Activated gamma-delta T cell treated with anti-CD3 and anti-CD28 coated beads, Interleukin-2, amount 50 U/mL, for 16 hours (primary cell): ENCODE measurements at places on chromosomes 4 and X.

GRCh38 chr4:139153411-139154133 lies 23.4 kb downstream of the ELF2 start:
- DNase-seq = no peak

DNA sequence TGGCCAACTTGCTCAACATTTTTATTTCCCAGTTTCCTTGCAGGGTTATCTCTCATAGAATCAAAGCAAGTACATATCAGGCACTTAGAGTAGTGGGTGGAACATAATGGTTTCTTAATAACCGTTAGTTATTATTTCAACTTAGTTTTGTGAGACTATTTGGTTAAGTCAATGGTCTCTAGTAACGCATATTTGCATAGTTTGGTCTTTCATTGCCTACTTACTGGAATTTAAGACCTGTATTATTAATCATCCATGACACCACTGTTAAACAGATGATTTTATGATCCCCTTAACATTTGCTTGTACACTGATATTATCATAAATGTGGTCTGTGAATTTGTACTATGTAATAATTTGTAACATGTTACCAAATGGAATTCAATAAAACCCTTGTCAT lies 70.9 kb upstream of the SMIM31 start:
- DNase-seq = no peak

- no peak for DNase-seq
These were observed 40.6 kb upstream of the FTHL17 start for GRCh38 chrX:31112226-31112999.

GRCh38 chr4:149523039-149523438 lies 292.6 kb downstream of the IQCM start:
- DNase-seq = no peak

DNA sequence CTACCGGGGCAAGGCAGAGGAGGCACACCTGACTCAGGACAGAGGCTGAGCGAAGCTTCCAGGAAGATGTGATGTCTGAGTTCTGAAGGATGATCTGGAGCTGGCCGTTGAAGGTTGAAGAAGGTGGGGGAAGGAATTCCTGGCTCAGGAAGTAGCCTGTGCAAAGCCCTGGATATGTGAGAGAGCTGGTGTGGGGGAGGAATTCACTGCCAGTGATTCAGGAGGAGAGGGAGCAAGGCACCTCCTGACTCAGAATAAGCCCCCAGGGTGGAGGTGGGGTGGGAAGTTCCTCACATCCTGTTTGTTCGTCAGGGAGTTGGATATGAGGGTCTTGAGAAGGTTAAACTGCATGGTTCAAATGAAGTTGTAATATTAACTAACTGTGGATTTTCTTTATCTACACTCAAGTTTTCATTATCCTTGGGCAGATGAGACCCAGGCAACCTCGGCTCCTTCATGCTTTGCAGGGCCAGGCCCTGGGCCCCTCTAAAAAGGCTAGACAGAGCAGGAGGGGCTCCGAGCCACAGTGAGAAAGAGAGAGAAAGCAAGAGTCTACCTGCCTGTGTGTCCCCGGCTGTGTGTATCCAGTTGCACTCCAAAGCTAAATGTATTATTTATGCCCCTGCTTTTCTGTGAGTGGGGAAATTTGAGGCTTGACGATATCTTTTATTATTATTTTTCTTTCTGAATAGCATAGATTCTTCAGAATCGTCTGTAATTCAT lies 7.1 kb downstream of the NHSL2 start:
- no peak for DNase-seq

GRCh38 chr4:45033676-45034419 lies 307.5 kb upstream of the GNPDA2 start:
- DNase-seq = no peak

- DNase-seq = no peak
These were observed 103.7 kb downstream of the AKAP4 start for GRCh38 chrX:50097071-50097470.

GRCh38 chr4:104649631-104650030 lies 154.9 kb upstream of the CXXC4 start:
- DNase-seq = no peak

DNA sequence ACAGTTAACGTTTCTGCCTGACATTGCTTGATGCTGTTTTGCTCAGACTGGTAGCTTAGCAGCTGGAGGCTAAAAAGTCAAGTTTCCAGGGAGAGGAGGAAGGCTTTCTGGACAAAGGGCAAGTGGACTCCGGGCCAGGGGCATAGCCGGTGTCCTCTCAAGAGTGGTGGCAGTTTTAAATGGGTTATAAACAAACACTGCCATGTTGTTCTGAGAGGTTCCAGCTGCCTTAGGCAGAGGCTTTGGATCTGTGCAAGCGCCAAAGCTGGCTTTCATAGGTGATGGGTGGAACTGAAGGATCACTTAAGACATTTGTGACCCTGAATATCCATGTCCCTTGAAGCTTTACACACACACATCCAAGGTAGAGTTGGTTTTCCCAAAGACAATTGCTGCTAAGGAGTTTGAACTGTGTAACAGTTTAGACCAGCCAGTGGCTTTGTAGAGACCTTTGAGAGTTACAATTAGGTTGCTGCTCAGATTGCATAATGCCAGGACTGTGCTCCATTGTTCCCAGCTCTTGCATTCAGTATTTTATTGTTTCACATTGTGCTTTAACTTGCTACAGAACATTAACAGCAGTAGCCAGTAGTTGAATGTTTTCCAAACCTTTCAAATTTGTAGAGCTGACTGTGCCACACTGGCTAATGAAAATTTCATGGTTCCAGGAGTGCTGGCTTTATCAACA lies 54.1 kb upstream of the AP1S2 start:
- no peak for DNase-seq

- no peak for DNase-seq
These were observed 147.4 kb downstream of the SMIM20 start for GRCh38 chr4:26061248-26061986.

- DNase-seq = no peak
These were observed 24.2 kb downstream of the FAM156A start for GRCh38 chrX:52933976-52934703.

- DNase-seq = no peak
These were observed 197.0 kb downstream of the STIM2 start for GRCh38 chr4:27057662-27058061.

DNA sequence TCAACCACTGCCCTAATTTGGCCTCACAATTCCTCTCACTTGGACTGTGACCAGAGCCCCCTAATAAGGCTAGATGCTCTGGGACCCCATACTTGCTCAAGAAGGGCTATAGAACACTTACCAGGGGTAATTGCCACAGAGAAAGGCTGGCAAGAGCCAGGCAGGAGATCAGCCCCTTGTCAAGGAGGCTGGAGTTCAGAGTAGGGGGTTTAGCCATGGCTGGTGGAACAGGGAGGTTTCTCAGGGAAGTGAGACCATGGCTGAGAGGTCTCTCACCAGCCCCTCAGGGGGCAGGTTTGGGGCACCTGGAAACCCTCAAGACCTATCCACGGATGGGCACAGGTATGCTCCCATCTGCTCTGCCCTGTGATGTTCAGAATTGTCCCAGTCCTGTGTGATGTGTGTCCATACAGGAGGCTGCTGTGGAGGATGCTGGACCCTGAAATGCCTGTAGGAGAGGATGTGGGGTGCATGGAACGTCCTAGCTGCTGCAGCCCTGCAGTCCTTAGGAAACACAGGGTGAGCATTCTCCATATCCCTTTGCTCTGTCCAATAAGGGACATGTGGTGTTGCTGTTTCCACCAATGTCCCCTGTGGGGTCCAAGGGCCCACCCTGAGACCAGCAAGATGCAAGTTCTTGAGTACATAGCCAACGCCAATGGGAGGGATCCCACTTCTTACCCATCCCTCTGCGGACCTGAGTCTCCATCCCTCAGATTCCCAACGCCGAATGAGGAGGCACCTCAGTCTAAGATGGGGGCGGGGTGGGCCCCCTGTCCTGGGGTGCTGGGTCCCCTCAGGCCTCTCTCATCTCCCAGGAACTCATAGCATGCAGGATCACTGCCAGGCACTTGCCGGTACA lies 16.4 kb upstream of the HSFX1 start:
- no peak for DNase-seq

- no peak for DNase-seq
These were observed 67.4 kb downstream of the ZNF827 start for GRCh38 chr4:145871209-145871608.

DNA sequence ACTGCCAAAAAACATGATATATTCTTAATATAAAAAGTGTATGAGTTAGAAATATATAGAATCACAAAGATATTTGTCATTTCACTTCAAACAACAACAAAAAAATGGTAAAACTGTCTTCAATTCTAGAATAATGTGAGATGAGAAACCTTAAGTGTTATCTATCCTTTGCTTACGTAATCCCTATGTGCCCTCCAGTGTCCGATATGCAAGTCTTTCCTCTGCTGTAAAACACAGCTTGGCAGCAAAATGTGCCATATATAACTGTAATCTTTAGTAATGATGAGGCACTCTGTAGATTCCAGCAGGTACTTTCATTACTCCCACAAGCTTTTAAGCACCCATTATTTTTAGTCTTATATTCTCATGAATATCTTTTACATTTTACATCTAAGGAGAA lies 555.1 kb upstream of the FRG1 start:
- DNase-seq = no peak

DNA sequence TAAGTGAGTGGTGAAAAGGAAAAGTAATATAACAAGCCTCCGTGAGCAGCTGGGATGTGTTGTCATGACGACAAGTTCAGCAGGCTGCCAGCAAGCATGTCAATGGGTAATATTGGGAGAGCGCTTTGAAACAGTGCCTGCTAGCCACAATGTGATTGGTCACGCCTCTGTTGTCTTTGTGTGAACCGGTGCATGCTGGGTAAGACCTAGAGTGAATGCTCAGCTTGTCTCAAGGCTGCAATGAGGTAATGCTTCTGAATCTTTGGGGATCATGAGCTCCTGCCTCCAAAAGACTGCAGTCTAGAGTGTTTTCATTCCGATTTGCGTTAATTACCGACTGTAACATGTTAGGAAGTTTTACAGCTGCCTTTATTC lies 54.9 kb downstream of the STOX2 start:
- no peak for DNase-seq

DNA sequence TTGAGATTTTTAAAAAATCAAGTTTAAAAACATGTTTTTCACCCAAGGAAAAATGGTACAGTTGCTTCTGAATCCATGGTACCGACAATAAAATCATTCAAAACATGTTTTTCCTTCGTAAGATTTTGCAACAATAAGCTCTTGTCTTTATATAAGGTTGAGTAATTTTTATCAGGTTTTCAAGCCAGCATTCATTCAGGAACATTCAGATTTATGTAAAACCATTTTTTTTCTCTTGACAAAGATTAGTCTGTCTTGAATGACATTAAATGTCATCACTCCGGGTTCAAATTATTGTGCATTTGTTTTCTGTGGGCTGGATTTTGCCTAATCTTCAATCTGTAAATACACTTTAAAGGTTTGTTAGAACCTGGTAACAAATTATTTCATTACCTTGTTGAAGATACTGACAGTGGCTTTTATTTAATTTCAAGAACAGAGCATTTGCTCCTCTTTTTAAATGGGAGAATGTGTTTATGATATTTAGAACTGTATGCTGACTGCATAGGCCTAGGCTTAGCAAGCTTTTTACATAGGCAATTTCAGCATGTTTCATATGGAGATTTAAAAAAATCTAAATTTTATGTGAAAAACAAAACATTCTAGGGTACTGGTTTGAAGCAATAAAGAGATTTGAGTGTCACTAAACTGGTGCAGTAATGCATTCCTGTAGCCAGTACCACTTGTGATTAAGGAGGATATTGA lies 336.4 kb upstream of the HAND2 start:
- DNase-seq = no peak

DNA sequence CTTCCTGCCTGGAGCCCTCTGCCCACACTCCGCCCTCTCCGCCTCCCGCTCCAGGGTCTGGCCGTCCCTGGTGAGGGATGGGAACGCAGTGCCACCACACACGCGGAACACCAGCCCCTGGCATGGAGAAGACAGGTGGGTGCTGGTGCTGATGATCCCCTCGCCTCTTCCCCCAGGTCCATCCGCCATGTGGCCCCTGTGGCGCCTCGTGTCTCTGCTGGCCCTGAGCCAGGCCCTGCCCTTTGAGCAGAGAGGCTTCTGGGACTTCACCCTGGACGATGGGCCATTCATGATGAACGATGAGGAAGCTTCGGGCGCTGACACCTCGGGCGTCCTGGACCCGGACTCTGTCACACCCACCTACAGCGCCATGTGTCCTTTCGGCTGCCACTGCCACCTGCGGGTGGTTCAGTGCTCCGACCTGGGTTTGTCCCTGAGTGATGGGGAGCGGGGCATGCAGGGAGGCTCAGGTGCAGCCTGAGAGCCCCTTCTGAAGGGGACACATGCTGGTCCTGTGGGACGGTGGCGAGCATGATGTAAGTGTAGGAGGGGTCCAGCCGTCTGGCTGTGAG lies 9.8 kb downstream of the BGN start:
- no peak for DNase-seq

DNA sequence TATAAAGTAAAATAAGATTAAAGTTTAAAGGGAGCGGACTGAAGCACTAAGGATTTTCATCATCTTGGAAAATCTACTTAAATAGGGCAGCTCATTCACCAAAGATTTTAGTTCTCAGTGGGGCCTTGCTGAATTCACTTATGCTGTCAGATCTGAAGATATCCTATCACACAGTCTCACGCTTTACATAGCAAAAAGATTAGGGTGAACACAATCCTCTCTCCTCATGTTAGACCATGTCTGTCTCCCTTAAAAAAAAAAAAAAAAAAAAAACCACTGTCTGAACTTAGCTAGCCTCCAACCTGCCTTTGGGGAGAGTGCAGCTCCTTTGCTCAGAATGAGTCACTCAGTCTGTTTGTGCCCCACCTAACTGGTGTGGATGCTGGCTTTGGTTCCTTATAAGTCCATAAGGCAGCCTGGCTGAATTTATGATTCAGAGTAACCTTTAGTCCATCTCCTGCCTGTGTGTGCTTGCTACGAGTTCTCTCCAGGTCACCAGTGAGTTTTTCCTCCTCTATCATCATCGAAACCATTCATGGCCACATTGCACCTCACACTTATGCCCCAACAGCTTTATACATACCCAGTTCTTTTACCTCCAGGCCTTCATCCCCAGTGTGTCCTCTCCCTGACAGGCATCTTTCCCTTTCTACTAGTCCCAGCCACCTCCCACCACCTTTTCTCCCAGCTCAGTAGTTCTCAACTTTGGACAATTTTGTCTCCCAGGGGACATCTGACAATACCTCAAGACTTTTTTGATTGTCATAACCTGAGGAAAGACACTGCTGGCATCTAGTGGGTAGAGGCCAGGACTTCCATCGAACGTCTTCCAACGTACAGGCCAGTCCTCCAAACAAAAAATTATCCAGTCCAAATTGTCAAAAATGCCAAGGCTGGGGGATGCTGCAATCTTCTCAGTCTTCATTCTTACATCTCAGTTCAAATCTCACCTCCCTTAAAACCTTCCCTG lies 220.7 kb upstream of the EMCN start:
- no peak for DNase-seq
